ENCODE measurements at places on chromosomes 2 and 18.

DNA sequence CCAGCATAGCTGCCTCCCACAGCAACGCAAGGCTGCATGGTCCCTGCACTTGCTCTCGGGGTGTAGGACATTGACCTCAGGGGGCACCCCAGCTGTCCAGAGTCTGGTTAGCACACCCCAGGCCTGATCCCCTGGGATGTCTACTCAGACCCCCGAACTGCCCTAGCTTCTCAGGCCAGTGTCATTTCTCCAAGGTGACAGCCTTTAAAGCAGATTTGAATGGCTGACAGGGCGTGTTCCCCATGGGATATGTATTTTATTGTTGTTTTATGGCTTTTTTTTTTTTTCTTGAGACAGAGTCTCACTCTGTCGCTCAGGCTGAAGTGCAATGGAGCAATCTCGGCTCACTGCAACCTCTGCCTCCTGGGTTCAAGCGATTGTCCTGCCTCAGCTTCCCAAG is 40.8 kb upstream of the PTMA start:
- no peak for DNase-seq

DNA sequence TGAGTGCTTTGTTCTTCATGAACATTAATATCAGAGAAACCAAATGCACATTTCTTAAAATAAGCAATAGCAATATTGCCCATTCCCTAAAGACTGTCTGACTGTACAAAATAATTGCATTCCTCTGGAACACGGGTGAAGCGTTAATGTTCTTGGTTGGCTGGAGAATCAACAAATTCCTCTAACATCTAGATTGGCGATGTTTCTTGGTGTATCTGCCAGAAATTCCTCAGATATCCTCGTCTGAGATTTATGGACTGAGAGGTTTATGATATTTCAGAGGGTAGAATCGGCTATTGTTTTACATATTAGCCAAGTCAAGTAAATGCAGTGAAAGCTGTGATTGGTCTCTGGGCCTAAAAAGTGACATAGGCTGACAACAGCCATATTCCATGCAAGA is 27.1 kb upstream of the SPTBN1 start:
- DNase-seq, result no peak

DNA sequence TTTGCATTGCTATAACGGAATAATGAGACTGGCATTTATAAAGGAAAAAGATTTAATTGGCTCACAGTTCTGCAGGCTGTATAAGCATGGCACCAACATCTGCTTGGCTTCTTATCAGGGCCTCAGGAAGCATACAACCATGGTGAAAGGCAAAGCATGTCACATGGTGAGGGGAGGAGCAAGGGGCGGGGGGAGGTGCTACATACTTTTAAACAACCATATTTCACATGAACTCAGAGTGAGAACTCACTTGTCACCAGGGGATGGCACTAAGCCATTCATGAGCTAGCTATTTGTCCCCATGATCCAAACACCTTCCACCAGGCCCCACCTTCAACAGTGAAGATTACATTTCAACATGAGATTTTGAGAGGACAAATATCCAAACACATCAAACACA is 188.7 kb downstream of the MBD5 start:
- no peak for DNase-seq

DNA sequence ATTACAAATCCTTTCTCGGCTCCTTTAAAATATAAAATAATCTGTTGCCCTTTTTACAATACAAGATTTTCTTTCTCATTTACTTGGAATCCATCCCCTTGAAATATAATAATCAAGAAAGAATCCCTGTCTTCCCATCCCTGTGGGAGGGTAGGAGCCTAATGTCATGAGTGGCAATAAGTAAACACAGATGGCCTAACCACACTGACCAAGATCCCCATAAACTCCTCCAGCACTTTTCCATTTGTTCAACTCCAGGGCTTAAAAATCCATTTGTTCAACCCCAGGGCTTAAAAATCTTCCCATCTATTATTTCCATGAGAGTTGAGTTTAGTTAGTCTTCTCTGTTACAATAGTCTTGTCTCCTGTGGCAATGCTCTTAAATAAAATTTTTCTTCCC is 297.6 kb downstream of the CDH7 start:
- no peak for DNase-seq

DNA sequence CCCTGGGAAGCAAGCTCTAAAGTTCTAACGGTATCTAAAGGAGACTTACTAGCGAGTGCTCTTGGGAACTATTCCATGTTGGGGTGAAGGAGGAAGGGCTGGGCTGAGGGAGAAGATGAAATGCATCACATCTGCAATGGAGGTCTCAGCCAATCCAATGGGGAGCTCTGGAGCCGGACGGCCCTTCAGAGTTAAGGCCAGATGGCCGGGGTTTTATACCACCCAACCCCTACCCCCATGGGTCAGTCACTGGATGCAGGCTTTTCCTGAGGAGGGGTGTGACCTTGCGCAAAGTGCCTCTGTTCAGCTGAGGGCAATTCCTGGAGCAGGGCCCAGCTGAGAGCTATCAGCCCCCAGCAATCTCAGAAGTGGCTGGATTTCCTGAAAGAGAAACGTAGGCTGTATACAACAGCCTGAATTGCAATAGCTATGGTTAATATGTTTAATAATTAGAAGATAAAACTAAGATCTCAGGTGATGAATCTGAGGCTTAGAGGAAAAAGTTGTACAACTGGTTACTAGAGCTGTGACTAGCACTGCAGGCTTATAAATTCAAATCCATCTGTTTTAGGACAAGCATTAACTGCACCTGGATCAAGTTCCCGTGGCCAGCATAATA is 21.6 kb downstream of the EIPR1 start:
- DNase-seq, result no peak

- no peak for DNase-seq
These were observed 75.1 kb upstream of the NT5C1B start for GRCh38 chr2:18664421-18664820.

DNA sequence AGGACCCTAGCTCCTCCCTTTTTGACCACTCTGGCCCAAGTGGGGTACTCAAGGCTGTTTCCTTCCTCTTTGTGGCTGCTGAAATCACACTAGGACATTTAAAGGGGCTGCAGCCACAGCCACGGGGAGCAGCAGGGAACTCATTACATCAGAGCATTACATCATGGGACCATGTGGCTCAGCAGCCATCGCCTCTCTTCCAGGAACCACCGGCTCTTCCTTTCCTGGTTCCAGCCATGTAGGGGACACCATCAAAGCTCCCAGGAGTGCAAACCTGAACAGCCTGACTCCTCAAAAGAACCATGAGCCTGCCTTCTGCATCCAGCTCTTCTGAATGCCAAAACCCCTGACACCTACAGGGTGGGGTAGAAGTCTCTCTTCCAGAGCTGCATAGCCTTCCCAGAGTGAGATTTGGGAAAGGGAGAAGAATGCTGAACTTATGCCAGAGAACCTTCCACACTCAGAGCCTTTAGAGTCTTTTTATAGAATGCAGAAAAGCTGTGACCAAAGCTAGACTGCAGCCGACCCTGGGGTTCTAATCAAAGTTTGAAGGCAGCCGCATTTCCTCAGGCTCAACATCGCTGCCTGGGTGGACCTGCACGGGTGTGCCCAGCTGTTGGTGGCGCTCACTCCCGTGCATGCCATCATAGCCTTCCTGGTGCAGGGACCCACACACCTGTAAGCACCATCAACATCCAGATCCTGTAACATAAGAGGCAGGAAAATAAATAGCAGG is 121.7 kb downstream of the KLHL29 start:
- DNase-seq, result no peak

DNA sequence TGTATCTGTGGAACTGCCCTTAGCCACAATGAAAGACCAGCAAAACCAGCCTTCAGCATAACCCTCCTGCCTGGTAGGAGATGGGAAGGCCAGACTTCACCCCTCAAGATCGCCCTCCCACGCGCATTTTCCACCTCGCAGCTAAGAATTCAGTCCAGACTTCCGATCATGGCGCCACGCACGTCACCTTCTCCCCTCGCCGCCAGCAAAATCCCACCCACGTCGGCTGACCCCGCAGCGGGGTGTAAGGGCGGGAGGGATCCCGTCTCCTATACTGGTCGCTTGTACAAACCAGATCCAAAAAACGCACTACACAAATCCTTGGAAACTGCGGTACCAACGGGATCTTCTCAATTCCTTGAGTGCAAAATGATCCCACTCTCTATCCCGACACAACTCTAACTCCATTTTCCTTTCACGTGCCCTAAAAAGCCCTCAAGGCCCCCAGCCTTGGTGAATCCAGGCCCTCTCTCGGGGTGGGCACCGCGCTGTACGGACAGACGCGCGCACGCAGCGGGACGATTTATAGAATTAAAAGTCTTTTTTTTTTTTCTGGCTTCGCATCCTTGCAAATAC is 1.0 kb upstream of the BMPR2 start:
- peak; percentile 22 for DNase-seq

GRCh38 chr2:29082804-29083495 is 8.6 kb upstream of the PCARE start:
- no peak for DNase-seq

GRCh38 chr2:133953524-133953923 is 300.3 kb upstream of the MGAT5 start:
- peak; percentile 27 for DNase-seq

- no peak for DNase-seq
These were observed 499.0 kb downstream of the CPS1 start for GRCh38 chr2:211055438-211055837.

DNA sequence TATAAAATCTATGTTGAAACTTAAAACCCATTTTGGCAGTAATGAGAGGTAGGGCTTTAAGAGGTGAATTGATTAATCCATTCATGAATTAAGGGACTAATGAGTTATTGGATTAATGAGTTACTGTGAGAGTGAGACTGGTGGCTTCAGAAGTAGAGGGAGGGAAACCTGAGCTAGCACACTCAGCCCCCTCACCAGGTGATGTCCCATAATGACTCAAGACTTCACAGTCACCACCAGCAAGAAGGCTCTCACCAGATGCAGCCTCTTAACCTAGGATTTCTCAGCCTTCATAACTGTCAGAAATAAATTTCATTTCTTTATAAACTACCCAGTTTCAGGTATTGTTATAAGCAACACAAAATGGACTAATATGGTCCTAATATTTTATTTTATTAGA is 621.7 kb upstream of the ACVR2A start:
- DNase-seq, result no peak

DNA sequence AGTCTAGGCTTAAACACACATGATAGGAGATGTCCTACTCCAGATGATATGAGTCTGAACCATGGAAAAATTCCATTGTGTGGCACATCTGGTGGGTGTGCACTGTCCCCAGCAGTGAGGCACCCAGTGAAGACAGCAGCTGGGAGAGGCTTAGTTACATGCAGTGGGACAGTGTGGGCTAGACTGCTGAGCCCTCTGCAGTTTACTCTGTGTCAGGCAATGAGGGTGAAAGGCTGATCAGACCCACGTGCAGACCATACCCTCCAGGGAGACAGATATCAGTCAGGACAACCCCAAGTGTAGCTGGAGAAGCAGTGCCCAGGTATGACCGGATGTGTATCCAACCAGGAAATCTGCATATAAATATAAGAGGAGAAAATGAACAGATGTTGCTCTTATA is 13.4 kb downstream of the IL37 start:
- DNase-seq, result no peak

DNA sequence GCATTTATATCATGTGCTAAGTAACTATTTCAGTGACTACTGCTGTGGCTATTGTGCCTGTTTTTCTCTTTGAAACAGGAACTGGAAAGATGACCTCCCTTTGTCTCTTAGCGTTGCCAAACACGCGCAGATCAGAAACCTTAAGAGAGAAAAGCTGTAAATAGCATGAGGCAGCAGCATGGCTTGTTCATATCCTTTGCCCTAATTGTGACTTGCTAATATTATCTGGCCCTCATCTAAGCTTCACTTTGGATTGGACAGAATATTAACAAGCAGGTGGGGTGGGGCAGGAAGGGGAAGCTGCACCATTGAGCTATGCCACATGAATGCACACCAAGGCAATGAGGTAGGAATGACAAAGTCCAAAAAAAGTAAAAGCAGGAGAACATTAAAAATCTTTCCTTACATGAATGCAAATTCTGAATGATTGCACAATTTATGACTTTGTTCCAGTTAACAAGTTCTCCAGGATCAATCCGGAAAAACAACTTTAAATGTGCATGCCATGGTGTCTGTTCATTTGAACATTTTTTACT is 128.4 kb downstream of the IRS1 start:
- DNase-seq, result no peak

DNA sequence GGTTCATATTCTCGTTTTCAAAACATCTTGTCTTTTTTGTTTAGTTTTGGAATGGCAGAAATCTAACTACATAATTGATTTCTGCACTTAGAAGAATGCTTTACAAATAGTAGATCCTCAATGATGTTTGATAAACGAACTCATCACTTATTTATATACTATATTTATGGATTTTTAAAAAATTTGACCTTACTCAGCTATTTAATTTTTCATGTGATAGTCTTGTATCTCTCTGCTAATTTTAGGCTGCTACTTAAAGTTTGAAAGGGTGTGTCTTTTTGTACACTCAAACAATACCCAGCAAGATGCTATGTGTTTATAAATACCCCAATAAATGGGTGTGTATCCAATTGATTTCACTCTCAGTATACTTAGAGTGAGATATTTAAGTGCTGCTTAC is 86.9 kb downstream of the EHBP1 start:
- no peak for DNase-seq

DNA sequence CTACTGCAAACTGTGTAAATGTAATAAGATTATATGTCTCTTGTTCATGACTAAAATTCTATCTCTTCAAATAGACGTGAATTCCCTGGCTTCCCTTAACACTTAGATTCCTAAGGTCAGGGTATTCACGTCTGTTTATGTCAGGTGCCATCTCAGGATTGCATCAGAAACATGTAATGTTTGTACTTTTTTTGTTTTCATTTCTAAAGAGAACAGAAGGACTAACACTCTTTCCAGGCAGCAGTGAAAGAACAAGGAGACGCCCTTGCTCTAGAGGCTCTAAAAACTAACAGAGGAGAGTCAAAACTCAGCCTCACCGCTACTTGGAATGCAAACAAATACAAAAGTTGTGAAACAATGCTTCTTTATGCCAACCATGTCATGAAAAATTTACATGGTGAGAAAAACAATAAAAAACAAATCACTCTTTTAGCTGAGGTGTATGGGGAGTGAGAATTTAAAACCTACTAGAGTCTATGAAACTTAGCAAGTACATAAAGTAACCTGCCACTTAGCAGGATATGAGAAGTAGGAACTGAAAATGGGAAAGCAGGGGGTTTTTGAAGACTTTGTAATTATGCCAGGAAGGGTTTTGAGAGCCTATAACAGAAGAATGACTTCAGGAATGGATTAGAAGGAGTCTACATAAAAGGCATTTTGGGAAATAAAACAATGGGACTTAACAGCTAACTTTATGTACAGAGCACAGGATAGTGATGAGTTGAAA is 522.7 kb downstream of the THSD7B start:
- DNase-seq, result no peak

DNA sequence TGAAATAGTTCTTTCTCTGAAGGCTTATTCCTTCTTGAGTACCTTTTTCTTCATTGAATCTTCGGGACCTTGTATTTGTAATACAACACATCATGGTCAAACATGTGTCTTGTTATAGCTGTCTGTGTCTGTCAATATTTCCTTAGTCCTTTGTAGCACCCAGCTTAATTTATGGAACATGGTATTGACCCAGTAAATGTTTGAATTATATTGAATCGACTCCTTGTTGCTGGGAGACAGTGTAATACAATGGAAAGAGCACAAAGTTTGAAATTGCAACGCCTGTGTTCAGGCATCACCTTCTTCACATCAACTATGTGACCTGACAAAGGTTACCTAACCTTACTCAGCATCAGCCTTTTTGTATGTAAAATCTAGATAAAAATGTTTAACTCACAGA is 267.2 kb upstream of the CYRIA start:
- DNase-seq, result no peak

Measured in memory B cell (primary cell).